ENCODE measurements at places on chromosomes 2 and 18.

DNA sequence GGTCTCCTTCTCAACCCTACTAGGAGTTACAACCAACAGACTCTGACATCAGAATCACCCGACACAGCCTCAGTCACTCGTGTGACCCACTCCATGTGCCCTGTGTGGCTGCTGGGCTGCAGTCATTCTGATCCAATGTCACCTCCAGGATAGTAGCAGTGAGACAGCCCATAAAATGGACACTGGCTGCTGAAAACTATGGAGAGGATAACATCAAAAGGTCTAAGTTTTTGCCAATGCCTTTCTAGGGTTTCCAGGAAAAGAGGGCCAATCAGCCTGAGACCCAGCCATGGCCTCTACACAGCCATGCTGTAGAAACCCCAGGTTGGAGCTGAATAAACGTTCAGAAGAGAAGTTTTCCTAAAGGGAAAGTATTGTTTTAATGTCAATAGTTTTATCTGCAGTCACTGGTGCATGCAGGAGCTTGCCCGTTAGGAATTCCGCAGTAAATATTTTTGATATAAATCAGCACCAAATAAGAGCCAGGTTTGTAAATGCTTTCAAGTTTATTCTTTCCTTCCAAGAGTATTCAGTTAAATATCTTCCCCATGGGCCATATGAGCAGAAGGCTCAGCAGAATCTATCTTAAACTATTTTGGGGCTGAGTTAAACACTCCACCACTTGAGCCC lies 92.2 kb upstream of the PID1 start:
- DNase-seq = no peak

GRCh38 chr2:224884188-224884587 lies 158.1 kb downstream of the DOCK10 start:
- DNase-seq = no peak

DNA sequence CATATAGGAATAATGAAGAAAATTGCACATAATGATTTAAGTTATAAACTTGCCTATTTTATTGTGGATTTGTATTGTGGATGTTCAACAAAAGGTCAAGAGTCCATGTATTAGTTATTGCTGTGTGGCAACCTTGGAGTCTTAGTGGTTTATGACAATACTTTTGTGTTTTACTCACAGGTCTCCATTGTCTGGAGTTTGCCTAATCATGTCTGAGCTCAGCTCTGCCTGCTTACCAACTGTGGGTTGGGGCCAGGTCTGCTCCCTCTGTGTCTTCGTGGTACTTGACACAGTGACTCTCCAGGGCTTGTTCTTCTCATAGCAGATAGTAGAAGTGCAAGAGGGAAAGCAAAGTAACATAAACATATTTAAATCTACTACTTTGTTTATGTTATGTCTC lies 382.5 kb downstream of the CBLN2 start:
- DNase-seq = no peak

DNA sequence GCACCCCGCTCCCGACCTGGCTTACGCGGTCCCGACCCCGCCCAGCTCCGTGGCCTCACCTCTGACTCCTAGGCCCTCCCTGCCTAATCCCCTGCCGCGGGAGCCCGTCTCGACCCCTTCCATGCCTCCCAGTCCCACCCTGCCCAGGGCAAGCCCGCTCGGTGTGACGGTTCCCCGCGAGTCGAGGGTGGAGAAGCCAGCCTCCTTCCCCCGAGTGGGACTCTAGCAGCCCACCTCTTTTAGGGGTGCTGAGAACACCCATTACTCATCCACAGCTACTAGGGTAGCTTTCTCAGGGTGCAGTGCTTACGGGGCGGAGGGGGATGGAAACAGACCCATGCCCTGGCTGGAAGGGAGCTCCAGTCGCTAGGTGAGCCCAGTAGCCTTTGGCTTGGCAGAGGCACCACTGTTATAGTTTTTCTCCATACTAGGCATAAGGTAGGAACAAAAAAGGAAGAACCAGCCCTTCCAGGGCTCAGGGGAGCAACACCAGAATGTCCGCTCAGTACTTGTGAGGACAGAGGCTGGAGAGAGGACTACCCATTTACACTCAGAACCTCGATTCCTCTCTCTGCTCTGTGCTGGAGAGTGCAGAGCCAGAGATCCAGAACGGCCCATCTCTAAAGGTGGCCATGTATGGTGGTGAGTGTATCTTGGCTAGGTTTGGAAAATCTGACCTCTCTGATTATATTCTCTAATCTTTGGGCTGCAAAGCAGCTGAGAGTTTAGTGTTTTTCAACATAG lies 606 bp downstream of the AGBL5 start:
- DNase-seq = peak; percentile 19

GRCh38 chr18:21741562-21742314 lies 1.1 kb downstream of the MIB1 start:
- DNase-seq = no peak

DNA sequence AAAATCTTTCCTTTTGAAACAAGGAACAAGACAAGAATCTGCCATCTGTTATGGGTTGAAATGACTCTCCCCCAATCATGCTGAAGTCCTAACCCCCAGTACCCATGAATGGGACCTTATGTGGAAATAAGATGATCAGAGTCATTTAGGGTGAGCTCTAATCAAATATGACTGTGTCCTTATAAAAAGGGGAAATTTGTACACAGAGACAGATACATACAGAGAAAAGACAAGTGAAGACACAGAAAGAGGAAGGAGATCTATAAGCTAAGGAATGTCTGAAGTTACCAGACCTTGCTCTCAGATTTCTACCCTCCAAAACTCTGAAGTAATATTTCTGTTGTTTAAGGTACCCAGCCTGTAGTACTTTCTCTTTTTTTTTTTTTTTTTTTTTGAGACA lies 15.7 kb downstream of the TGFBRAP1 start:
- DNase-seq = no peak

DNA sequence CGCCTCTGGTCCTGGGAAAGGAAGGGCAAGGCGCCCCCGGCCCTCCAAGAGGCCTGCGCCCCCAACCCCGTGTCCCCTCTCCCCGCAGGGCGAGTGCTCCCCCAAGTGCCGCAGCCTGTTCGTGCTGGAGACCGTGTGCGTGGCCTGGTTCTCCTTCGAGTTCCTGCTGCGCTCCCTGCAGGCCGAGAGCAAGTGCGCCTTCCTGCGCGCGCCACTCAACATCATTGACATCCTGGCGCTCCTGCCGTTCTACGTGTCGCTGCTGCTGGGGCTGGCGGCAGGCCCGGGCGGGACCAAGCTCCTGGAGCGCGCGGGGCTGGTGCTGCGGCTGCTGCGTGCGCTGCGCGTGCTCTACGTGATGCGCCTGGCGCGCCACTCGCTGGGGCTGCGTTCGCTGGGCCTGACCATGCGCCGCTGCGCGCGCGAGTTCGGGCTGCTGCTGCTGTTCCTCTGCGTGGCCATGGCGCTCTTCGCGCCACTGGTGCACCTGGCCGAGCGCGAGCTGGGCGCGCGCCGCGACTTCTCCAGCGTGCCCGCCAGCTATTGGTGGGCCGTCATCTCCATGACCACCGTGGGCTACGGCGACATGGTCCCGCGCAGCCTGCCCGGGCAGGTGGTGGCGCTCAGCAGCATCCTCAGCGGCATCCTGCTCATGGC lies 52.4 kb downstream of the SLC66A2 start:
- DNase-seq = no peak

- DNase-seq = no peak
These were observed 62.6 kb upstream of the KCNE4 start for GRCh38 chr2:222989431-222989830.

DNA sequence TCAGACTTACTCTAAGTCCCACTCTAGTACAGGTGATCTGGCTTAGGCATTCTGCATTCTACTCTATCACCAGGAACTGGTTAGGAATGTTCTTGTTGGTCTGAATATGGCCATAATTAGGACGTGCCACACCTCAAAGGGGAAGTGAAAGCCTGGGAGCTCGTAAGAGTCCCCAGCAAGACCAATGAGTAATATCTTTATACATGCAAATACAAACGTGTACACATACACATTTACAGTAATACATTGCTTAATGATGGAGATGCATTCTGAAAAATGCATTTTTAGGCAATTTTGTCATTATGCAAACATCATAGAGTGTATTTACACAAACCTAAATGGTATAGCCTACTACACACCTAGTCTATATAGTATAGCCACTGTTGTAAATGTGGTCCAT lies 19.5 kb upstream of the ERCC3 start:
- DNase-seq = no peak

- DNase-seq = no peak
These were observed 98.5 kb downstream of the GLI2 start for GRCh38 chr2:120834206-120834605.

DNA sequence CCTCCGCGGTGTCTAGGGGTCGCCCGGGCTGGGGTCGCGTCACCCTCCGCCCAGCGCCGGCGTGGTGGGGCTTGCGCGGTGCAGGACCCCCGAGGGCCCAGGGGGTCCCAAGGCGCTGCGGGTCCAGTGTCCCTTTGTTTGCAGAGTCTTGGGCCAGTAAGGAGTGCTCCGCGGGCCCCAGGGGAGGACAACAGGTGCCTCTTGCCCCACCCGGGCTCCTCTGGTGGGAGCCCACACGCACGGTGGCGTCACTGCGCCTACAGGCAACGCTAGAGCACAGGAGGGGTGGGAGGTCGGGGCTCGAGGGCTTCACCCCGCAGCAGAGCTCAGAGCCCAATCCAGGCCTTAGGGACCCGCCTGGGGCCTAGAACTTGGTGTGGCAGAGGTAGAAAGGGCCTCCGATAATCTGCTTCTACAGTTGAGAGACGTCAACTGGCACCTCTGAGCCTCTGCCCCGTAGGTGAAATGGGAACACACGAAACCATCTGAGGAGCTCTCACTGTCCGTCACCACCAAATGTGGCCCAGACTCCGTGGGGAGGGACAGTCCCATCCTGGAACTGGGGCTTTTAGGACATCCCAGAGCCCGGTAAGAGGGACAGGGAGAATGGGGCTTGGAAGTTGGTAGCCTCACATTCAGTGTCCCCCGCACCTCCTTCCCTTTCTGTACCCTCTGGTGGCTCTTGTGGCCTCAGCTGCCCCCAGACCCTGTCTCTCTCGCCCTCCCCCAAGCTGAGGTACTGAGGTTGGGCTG lies 1.4 kb downstream of the ARID5A start:
- peak; percentile 30 for DNase-seq

- no peak for DNase-seq
These were observed 2.4 kb downstream of the PIEZO2 start for GRCh38 chr18:11146947-11147345.

DNA sequence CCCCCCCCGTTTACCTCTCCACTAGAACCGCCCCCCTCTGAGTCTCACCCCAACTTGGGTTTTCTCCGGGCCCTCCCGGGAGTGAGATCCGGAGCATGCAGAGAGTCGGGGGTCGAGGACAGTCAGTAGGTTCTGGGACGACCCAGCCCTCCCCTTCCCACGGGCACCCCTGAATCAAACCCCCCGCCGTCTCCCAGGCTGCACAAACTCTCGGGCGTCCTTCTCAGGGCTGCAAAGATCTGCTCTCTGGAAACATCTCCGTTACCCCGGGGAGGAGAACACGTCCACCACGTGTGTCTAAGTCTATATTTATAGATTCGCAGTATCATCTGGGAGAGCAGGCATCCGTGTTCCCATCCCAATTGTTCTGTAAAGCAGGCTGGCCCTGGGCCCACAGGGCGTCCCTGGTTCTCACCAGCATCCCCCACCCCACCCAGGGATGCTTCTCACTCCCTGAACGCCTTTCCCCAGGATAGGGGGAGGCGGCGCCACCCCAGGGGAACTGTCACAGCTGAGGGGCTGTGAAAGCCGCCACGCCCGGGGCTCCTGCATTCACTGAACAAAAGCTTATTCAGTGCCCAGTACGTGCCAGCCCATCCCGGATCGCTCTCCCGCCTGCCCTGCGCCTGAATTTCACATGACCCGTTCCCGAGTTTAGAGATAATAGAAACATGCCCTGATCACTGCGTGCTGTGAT lies 765 bp upstream of the DIPK1C start:
- DNase-seq = no peak

GRCh38 chr2:12397854-12398253 lies 318.9 kb upstream of the TRIB2 start:
- no peak for DNase-seq

GRCh38 chr2:8926356-8926755 lies 77.1 kb downstream of the MBOAT2 start:
- no peak for DNase-seq

DNA sequence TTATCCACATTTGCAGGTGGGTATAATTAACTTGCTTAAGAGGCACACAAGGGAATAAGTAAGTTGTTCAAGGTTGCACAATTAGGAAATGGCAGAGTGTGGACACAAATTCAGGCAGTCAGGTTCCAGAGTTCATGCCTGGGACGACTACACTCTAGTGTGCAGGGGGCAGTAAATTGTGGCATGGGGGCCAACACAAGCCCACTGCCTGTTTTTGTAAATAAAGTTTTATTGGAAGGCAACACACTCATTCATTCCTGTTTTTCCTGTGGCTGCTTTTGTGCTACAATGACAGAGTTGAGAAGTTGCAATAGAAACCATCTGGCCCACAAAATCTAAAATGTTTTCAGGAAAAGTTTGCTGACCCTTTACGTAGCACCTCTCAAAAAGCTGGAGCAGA lies 41.4 kb downstream of the XDH start:
- no peak for DNase-seq
